Memory B cell (primary cell): ENCODE measurements at places on chromosomes 16 and 17.

DNA sequence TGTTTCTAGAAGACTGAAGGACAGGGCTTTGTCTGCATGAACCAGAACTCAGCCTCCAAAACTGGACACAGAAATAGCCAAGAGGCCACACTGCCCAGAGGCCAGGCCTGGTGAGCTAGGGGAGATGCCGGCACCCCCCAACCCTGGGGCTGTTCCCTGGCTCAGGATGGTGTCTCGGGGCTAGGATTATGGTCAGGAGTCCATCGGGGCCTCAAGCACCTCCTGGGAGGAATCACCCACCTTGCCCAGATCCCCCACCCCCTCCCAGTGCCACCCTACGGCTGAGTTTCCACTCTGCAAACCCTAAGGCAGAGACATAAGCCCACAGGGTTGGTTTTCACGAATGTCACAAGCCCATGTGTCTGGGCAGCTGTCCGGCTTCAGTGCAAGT, 37.2 kb downstream of the SLC7A5 start:
- DNase-seq = no peak

DNA sequence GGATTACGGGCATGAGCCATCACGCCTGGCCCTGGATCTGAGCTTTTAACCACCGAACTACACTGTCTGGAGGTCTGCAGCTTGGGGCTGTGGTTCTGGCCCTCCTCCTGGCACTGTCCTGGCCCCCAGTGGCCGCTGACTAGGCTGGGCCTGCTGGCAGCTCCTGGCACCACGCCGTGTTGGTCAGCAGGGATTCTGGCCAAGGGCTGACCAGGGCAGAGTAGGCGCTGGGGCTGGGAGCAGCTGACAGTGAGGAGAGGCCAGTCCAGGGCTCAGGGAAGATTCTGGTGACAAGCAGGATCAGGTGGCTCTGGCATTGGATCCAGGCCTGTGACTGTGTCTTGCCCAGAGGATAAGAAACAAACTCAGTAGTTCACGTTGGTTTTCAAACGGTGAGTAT, 14.6 kb downstream of the EEF2K start:
- DNase-seq = no peak

- no peak for DNase-seq
Measured at GRCh38 chr16:4487955-4488498, 11.8 kb downstream of the HMOX2 start.

GRCh38 chr16:60729051-60729450, 1307.2 kb downstream of the CDH8 start:
- DNase-seq = no peak

- DNase-seq = no peak
Measured at GRCh38 chr16:88692861-88693260, 6.6 kb upstream of the SNAI3 start.

DNA sequence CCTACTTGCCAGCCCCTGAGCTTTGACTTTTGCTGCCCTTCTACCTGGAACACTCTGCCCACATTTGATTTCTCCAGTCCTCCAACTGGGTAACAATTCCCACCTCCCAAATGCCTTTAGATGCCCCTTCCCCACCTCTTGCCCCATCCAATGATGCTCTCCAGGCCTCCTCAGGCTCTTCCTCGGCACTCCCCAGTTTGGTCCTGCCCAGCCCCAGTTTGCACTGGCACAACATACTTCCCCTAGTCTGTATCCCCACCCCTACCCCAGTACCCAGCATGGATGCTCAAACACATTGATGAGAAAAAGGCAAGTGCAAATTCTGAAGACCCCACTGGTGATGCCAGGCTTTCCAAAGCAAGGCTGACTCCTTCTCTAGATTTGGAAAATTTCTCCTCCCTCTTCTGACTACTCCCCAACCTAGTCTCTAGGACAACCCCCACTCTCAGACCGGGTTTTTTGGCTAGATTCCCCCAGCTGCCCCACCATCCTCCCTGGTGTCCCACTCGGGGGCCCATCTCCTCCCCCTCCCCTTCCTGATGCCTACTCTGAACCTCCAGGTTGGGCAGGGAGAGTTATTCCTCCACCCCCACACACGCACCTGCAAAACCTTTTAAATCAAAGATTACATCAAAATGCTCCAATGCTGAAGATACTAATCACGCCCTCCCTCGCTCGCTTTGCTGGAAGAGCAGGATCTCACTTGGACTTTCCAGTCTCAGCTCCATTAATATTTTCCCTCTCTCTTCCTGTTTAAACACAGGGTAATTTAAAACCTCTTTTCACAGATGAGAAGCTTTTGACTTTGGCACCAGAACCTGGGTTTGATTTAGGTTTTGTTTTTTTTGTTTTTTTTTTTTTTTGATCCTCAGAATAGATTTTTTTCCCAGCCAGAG, 94.9 kb downstream of the TMEM132E start:
- DNase-seq = no peak

- DNase-seq = peak; percentile 28
Measured at GRCh38 chr17:17494870-17495535, 1.2 kb downstream of the RASD1 start.

GRCh38 chr16:84059111-84059510, 16.5 kb upstream of the SLC38A8 start:
- no peak for DNase-seq

GRCh38 chr17:72492494-72492893, 371.7 kb downstream of the SOX9 start:
- DNase-seq = no peak

GRCh38 chr16:48820379-48820778, 210.4 kb upstream of the N4BP1 start:
- DNase-seq = no peak

DNA sequence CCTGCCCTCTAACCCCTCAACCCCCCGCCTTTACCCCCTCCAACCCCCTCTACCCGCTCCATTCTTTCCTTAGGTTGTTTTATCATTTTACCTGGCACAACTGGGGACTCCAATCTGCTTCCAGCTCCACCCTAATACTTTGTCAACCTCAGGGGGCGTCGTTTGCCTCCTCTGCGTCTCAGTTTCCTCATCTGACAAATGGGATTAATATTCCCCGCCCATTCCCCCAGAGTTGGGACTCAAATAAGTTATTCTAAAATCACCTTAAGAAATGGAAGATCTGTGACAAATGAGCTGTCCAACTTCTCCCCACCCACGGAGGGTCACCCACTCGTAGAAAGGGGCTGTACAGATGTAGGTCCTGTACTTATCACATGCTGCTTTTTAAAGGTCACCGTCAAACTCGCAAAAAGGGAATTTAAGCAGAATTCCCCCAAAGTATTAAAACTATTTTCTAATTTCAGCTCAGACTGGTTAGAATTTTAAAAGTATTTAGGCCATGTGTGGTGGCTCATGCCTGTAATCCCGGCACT, 40.6 kb upstream of the CPNE2 start:
- DNase-seq = no peak

- no peak for DNase-seq
Measured at GRCh38 chr17:6862825-6863224, 31.3 kb upstream of the TEKT1 start.

DNA sequence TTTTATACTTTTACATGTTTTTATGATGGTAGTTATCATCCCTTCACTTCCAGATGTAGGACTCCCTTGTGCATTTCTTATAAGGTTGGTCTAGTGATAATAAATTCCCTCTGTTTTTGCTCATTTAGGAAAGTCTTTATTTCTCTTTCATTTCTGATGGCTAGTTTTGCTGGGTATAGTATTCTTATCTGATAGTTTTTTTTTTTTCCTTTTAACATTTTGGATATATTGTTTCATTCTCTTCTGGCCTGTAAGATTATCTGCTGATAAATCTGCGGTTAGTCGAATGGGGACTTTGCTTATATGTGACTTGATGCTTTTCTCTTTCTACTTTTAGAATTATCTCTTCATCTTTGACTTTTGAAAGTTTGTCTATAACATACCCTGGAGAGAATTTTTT, 153.1 kb upstream of the MPHOSPH6 start:
- DNase-seq = no peak

- DNase-seq = no peak
Measured at GRCh38 chr16:53948734-53949430, 244.9 kb downstream of the FTO start.

DNA sequence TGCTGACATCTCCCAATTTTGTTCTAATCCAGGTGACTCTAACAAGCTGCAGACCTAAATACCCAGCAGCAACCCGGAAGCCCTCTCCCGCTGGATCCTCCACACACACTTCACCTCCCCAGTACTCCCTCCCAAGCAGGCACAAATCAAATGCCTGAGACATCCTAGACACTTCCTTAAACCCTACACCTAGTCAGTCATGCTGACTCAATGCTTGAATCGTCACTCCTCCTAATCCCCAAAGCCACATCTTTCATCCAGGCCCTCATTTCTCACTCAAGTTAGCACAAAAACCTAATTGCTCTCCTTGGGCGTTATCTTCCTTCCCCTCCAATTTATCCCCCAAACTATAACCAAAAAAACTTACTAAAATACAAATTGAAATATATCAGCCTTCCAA, 32.7 kb downstream of the CMC2 start:
- DNase-seq = no peak

- no peak for DNase-seq
Measured at GRCh38 chr16:24164416-24164815, 91.7 kb upstream of the CACNG3 start.

DNA sequence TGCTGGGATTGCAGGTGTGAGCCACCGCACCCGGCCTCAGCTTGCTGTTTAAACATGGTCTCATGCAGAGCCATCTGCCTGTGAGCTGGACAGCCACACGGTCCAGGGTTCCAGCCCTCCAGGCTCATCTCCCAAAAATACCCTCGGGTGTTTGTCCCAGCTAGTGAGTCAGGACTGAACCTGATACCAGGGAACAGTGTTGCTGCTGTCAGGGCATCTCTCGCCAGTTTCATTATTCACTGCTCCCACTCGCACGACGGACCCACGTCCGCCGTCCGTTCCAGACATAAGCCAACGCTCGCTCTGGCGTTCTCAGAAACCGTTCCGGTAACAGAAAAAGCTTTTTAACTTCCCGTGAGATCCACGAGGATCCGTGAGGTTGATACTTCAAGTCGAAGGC, 77.6 kb downstream of the NXN start:
- no peak for DNase-seq

DNA sequence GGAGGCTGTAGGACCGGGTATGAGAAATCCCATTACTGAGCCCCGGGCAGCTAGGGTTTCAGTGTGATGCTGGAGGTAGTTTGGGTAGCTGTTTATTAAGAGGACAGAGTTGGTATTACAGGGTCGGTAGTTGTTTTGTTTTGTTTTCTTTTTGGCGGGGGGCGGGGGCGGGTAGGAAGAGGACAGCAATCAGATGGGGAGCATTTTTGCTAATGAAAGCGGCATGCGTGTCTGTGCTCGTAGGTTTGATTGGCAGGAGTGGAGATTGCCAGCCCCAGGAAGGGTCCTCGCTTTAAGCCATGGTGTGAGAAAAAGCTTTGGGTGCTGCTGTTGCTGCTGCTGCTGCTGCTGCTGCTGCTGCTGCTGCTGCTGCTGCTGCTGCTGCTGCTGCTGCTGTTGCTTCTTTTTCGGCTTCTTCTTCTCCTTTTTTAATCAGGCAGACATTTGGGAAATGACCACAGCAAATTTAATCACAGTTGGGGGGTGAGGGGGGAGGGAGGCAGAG, 498.5 kb upstream of the ZFHX3 start:
- DNase-seq = no peak

DNA sequence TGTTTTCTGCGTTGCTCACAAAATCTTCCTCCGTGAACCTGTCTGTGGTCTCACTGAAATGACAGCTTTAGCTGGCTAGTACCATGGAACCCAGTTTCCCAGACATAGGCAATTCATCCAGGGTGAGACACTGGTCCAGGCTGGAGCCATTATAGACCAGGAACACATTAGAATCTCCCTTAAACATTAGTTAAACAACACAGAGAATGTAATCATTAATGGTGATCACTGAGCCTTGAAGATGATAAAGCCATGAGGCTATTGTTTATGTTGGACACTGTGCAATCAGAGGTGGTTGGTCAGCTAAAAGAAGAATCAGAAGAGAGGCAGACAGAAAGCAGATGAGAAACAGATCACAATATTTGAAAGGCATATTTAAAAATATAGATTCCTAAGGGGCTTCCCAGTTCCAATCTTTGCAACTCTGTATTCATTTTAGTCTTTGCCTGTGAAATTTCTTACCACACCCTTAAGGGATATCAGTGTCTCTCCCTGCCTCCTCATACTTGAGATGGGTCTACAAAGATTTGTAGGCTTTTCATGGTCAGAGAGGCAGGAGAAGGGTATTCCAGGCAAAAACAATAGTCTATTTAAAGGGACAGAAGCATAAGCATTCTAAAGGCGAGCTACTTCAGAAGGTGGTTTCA, 317.9 kb downstream of the MAP2K6 start:
- DNase-seq = no peak

DNA sequence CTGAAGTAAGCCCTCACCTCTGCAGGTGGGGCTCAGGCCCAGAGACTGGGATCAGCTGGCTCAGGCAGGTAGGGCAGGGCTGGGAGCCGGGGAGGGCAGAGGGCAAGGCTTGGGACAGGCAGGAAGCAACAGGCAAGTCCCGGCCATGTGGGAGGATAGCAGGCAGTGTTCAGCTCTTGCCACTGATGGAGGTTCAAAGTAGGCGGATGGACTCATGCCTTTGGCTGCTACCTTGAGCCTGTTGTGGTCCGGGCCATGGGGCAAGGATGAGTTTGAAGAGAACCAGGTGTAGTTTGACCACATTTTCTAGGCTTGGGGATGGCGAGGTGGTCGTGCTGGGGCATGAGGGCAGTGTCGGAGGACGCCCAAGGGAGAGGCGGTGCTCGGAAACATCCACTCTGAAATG, 2.7 kb downstream of the PRCD start:
- DNase-seq = no peak

DNA sequence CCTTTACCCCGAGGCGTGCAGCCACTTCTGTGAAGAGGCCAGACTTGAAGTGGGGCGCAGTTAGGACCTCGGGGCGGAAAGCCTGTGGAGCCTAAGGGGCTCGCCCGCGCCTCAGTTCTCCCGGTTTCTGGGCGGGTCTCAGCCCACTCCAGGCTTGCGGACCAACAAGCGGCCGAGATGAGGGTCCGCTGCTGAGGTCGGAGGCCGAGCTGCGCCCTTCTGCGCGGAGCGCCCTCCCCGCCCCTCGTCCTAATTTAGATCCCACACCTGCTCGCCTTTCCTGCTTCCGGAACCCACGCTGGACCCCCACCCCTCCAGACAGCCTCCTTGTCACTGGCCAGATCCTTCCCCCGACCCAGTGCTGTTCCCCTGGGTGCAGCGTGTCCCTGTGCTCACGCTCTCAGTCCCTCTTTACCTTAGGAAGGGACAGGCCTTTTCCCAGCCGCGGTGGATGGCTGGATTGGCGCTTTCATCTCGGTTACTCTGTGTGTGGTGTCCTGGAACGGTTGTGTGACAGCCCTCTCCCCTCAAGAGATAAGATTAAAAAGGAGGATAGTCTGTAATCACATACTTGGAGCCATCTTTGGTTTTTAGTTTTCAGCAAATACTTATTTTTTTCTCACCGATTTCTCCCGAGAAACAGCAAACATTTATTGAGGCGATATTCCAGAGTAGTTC, 933 bp upstream of the ATXN7L3 start:
- no peak for DNase-seq

- DNase-seq = peak; percentile 67
Measured at GRCh38 chr17:39687546-39688474, at the start of gene PGAP3. Gene PGAP3 (minus strand): TSS chr17:39688057. CDS start chr17:39688014, 43 bp downstream.
